ENCODE measurements at places on chromosomes 2 and 18.

DNA sequence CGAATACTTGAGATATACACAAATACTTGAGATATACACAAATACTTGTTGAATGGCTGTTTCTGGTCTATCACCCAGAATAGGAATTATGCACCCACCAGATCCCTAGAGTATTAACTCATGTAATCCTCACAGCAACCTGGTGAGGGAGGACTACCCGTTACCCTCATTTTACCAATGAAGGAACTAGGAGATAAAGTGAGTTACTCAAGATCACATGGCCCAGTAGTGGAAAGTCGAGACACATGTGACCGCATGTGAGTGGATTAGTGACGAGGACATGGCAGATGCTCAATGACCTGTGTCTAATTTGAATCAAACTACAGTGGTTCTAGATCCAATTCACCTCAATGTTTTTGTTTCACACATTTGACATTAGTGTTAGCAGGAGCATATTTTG is 2.4 kb downstream of the MOGAT1 start:
- no peak for DNase-seq

DNA sequence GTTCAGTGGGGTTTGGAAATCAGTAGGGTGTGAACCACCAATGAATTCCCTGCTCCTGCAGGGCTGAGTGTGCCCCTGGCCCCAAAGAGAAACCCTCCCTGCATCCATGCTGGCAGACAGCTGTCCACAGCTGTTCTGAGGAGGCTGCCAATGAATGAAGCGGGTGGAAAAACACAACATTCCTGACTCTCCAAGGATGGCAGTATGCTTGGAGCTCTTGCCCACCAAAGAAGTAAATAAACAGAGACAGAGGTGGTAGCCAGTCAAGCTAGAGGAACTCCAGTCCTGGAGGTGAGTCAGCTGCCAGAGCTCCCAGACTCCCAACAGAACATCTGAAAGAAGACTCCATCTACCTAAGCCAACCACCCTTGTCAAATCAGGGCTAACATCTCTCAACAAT is 6.2 kb downstream of the ZBTB7C start:
- DNase-seq: no peak

DNA sequence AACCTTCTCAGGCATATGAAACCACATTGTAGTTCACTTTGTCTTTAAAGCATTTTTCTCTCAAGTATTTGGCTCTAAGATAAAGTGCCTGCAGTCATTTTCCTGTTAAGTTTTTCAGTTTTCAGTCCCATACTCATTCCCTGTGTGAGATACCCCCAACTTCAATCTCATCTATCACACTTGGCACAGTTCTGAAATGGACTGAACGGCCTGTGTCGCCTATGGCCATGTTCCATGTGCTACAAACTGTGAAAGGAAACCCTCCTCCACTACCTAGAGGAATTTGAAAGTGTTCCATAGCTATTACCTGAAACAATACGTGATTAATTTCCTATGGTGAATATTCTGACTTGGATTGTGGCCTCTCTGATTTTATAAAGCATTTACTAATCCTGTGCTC is 319.1 kb downstream of the CTNNA2 start:
- no peak for DNase-seq

GRCh38 chr2:79368116-79368630 is 144.7 kb upstream of the CTNNA2 start:
- DNase-seq: no peak

DNA sequence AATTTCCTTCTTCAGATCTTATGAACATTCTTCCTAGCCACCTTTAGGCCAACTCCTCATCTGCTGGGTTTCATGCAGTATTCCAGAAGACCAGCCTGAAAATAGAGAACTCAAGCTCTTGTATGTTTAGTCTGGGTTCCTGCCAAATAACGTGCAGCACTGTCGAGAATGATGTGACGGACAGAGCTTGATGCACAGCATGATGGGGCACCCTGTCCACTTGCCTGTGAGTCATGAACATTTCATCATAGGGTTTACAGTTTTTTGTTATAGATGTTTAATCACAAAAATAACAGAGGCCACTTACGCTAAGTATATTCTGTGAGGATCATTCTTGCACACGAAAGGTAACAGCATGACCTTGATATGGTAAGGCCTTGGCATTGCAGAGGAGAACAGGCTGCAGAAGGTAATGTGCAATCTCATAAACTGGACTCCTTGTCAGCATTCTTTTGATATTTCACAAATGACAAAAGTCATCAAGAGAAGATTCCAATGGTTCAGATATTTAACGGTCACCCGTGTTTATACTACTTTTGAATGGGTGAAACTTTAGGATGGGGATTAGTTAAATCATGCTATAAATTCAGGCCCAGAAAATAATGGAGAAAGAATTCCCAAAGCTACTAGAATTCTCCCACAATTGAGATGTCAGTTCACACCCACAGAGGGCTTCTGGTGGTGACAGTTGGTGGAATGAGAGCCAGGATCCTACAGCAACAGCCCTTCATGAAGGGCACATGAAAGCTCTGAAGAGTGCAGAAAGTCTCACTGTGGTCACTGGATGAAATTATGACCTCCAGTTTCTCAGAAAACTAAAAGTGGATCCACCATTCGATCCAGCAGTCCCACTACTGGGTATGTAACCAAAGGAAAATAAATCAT is 396.1 kb upstream of the RAB12 start:
- DNase-seq: no peak

DNA sequence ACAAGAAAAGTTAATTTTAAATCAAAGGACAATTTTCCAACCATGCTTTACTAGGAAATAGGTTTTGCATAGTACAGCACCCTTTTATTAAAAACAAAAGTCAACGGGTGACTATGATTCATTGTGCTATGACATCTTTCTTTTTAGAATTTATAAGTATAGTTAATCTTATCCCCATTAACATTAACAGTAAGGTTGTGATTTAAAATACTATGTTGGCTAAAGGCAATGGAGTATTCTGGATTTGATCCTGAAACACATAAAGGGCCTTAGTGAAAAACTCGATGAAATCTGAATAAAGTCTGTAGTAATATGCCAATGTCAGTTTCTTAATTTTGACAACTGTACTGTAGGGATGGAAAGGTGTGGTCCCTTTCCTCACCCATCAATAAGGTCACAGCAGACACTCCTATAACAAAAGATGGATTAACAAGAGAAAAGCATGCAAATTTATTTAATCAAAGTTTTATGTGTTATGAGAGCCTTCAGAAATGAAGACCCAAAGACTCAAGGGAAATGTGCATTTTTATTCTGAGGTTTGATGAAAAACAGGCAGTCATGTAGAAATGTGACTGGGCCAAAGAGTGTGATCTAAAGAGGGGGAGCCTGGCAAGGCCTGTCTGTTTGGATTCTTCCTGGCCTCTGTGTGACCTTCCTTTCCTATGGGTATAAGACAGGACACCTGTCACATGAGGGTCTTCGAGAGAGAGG is 731.4 kb downstream of the TSN start:
- no peak for DNase-seq

GRCh38 chr2:47629501-47630460 is 153.2 kb upstream of the MSH6 start:
- no peak for DNase-seq

GRCh38 chr2:85771486-85771885 is 17.7 kb downstream of the ATOH8 start:
- DNase-seq: no peak

DNA sequence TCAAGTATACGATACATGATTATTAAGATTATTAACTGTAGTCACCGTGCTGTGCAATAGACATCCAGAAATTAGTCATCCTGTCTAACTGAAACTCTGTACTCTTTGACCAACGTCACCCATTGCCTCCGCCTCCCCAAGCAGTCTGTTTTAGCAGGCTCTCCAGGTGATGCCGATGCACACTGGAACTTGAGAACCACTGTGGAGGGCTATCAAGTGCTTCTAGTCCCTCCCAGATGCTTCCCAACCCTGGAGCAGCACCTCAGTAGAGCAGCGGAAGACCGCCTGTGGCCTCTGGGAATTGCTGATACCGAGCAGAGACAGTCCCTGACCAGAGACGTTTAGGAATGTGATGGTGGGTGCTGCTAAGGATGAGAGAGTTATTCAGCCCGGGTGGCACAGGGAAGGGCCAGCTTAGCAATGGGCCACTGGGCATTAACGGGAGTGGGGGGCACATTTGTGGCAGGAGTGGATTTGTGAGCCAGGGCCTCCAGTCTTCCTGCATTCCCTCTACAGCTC is 50.7 kb downstream of the LIPG start:
- DNase-seq: no peak

DNA sequence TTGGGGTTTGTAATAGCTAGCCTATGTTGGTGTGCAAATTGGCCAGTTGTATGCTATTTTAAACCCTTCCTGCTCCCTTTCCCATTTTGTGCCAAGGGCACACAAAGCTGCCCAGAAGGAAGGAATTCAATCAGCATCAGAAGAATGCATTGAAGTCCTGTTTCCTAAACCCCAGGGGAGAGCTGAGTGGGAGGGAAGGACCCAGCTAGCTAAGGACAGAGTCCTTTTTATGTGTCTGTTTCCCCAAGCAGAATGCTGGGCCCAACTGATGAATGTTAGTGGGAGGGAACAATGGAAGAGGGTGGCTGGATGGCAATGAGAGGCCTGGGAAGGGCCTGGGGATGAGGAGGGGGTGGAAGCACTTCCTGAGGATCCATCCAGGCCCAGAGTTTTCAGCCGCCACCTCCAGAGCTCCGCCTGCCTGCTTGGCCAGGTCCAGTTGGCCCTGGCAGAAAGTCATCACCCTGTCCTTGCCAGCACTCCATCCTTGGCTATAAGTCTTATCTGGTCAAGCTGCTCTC is 32.7 kb downstream of the MEX3C start:
- DNase-seq: no peak

GRCh38 chr2:157856187-157856515 is 20.0 kb downstream of the ACVR1 start:
- DNase-seq: no peak

DNA sequence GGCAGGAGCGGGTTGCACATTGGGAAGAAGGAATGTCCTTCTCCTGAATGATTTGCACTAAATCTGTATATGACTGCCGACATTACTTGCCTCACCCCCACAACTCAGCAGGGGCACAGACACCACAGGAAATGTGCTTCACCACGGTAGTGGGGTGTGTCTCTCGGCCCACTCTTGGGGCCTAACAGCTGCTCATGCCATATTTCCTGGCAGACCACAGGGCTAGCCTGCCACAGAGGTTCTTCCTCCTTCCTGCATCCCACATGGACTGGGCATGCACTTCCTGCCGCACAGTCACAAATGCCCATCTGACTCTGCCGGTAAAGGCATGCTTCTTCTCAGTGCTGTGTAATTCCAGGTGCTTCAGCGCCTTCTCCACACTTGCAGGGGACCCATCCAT is 10.3 kb upstream of the PAPOLG start:
- DNase-seq: no peak

- DNase-seq: no peak
Measured at GRCh38 chr2:36587556-36587955, 10.4 kb downstream of the FEZ2 start.

GRCh38 chr2:117931978-117932377 is 81.9 kb downstream of the CCDC93 start:
- DNase-seq: no peak

DNA sequence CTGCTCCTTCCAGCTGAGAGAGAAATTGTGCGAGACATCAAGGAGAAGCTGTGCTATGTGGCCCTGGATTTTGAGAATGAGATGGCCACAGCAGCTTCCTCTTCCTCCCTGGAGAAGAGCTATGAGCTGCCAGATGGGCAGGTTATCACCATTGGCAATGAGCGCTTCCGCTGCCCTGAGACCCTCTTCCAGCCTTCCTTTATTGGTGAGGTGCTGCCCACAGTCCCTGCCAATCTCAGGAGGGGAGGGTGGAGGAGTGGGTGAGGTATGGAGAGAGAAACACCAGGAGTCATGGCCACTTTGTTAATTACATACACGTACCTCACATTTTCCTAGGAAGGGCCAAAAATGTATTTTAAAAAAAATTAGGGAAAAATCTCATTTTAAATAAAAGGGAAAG is 12.0 kb upstream of the DGUOK start:
- no peak for DNase-seq

DNA sequence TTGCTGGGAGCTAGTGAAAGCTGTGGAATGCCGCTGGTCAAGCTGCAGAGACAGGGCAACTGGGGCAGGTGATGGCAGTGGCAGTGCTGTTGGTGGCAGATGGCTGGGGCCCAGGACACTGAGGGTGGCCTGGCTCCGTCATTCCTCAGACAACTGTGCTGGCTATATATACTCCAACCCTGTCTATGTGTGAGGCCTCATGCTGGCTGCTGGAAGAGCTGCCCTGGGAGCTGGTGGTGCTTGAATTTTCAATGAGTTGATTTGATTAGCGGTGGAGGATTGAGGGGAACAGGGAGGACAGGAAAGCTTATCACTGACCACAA is 66.5 kb upstream of the TMEM200C start:
- DNase-seq: no peak

DNA sequence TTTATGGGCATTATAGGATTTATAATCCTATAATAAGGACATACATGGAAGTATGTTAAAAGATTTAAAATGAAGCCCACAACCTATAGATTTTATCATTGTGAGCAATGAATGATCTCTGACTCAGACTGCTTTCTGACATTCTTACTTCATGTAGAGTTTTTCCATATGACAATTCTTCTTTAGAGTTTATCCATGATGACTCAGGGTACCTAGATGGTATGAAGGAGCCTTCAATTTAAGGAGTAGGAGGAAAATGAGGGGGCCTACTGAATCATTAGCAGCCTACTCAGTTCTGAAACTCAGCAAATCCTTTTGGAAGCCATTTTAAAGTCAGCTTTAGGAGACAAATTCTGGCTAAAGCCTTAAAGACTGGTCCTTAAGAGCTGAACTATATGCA is 10.4 kb downstream of the PELI1 start:
- DNase-seq: no peak

DNA sequence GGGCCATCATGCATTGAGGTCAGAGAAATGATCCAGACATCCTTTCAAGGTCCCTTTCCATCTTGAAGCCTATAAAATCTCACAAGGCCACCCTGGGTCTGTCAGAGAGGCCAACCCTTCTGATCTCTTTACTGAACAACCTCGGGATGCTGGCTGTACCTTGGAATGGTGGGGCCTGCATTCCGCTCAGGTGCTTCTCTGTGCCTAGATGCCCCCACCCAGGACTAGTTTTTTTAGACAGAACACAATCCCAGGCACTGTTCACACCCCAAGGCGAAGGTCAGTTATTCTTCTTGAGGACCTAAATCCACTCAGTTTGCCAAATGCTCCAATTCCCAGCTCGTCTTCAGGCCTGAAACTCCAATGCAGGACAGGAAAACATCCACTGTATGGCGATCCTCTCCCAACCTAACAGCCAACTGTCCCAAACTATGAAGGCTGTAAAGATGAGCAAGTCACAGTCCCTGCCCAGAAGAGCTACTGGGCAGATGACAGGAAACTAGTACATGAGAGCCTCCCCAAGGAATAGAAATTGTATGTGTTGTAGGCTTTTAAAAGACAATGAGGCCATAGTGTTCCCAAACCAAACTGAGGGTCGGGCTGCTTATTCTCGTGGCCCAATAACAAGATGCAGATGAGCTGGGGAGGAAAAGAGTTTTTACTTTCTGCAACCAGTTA is 154.4 kb upstream of the ACAA2 start:
- DNase-seq: no peak

DNA sequence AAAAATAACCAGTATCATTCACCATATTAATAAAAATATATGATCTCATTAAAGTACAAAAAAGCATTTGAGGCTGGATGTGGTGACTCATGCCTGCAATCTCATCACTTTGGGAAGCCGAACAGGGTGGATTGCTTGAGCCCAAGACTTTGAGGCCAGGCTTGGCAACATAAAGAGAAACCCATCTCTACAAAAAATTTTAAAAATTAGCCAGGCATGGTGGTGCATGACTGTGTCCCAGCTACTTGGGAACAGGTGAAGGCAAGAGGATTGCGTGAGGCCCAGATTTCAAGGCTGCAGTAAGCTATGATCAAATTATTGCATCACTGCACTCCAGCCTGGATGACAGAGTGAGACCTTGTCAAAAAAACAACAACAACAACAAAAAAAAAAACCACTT is 75.9 kb downstream of the RAD51AP2 start:
- no peak for DNase-seq
